ENCODE measurements at places on chromosomes 16 and 17.

GRCh38 chr17:80468781-80469493 lies 7.5 kb downstream of the NPTX1 start:
- no peak for DNase-seq

GRCh38 chr17:4966844-4967538 lies 626 bp downstream of the SPAG7 start:
- peak; percentile 86 for DNase-seq

- DNase-seq: no peak
Observed at GRCh38 chr16:22652463-22652845, 141.8 kb downstream of the NPIPB5 start.

- no peak for DNase-seq
Observed at GRCh38 chr16:30096862-30097563, 1.0 kb upstream of the YPEL3 start.

DNA sequence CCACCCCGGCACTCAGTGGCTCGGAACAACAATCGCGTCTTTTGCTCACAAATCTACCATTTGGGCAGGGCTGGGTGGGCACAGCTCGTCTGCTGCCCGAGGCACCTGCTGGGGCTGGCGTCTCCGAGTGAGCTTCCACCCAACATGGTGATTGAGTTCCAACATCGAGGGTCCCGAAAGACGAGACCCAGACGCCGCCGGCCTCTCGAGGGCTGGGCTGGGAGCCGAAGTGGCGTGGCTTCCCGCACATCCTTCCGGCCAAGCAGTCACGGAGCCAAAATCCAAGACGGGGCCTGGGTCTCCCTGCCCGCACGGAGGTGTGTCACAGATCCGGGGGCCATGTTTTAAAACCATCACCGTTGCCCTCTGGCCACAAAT lies 7.5 kb upstream of the ZFPM1 start:
- DNase-seq: no peak

DNA sequence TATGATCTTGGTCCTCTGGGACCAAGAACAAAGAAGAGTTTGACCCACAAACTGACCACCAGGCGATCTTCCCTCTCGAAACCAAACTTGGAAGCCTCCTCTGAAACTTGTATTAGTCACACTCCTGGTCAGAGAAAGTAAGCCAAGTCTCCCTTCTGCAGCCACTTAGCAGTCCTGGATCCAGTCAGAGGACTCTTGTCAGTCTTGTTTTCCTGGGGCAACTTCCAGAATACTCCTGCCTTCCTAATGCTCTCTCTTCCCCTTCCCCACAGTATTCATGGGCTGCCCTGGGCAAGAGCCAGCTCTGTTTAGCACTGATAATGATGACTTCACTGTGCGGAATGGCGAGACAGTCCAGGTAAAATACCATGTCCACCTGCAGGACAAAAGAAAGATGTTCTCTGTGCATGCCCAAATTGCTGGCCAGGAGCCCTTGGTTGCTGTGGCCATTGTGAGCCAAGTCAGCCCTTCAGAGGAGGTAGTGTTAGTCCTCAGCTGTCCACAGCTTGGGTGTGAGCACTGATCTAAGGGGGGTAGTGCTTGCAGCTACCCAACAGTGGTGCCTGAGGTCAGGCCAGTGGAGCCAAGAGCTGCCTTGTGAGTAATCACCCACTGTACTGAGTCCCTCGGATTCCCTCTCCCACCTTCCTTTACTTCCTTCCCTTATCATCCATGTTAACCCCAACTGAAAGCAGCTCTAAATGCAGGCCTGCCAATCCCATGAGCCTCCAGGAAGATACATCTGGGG lies 31.2 kb downstream of the CDH3 start:
- DNase-seq: no peak

DNA sequence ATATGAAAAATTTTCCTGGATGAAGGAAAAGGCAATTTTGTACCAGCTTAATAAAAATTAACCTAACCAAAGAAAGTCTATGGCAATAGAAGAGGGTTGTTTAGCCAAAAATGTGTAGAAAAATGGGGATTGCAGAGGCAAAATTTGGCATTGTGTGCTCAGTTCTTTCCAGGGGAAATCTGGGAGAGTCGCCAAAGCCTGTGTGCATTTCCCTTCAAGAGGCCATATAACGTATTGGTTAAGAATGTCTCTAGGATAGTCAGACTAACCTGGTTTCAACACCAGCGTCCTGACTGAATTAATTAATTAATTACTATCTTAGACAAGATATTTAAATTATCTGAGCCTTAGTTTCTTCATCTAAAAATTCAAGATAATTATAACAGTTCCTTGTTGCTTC lies 44.8 kb upstream of the HLF start:
- DNase-seq: no peak
